CD8-positive, alpha-beta memory T cell (primary cell): ENCODE measurements at places on chromosomes 3 and 15. TPM values are rescaled to one million over a fixed set of nuclear protein-coding genes. Genes with fewer than 3 reads are reported as not detected.

DNA sequence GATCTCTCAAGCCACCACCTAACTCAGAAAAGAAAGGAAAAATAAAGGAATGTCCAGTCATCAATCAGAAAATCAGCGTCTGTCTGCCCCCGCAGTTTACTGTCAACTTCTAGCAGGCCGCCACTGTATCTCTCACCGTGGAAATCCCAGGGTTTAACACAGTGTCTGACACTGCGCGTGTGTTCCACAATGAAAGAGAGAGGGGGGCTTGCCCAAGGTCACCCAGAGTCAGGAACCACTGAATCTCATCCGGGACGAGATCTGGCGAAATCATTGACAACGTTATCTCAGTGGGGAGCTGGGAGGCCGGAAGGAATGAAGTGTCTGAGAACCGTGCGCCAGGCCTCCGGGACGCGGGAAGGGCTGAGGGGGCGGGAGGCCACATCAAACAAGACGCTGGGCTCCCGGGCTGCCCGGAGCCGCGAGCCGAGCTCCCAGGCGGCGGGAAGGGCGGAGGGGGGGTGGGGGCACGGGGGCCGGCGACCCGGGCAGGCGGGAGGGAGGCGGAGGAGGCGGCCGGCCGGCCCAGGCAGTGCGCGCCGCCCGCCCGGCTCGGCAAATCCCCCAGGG is 2.2 kb upstream of the HES1 start:
- H3K27ac ChIP-seq, result no peak overlapping the region
- peaks cover 32% of the 10 kb centered on the region for H3K4me1 ChIP-seq
- peak overlapping the region; percentile 16 for H3K4me3 ChIP-seq

- no peak overlapping the region for H3K4me3 ChIP-seq
- no peaks in the 10 kb centered on the region for H3K4me1 ChIP-seq
- no peaks in the 10 kb centered on the region for H3K36me3 ChIP-seq
- H3K27me3 ChIP-seq, result no peaks in the 10 kb centered on the region
Measured at GRCh38 chr3:194756460-194756779, 70.7 kb downstream of the FAM43A start.

DNA sequence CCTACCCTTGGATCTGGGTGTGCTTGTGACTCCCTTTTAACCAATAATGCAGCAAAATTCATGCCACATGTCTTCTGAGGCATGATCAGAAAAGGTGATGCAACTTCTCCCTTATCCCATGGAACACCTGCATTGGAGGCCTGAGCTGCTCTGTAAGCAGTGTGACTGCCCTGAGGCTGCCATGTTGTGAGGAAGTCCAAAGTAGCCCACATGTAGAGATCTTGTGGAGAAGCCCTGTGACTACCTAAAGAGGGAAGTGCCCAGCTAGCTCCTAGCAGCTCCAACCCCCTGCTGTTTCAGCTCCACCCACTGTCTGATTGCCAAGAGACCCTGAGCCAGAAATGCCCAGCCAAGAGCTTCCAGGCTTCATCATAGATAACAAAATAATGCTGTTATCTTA is 6.4 kb upstream of the NR1D2 start:
- no peaks in the 10 kb centered on the region for H3K27me3 ChIP-seq
- no peak for DNase-seq
- no peak overlapping the region for H3K4me3 ChIP-seq
- no peak overlapping the region for H3K27ac ChIP-seq

Gene CLDN16
- not detected for total RNA-seq

- peaks cover 4% of the 10 kb centered on the region for H3K36me3 ChIP-seq
- no peaks in the 10 kb centered on the region for H3K27me3 ChIP-seq
- peaks cover 42% of the 10 kb centered on the region for H3K4me1 ChIP-seq
- no peak for DNase-seq
- no peak overlapping the region for H3K4me3 ChIP-seq
Measured at GRCh38 chr3:15333956-15334263, 1.5 kb upstream of the SH3BP5 start.

GRCh38 chr3:72960812-72961518 is 35.6 kb upstream of the PPP4R2 start:
- no peak overlapping the region for H3K27ac ChIP-seq
- no peak overlapping the region for H3K4me3 ChIP-seq
- DNase-seq, result no peak
- no peaks in the 10 kb centered on the region for H3K27me3 ChIP-seq
- no peaks in the 10 kb centered on the region for H3K36me3 ChIP-seq

- no peak overlapping the region for H3K27ac ChIP-seq
- no peak overlapping the region for H3K4me3 ChIP-seq
- no peaks in the 10 kb centered on the region for H3K27me3 ChIP-seq
- no peaks in the 10 kb centered on the region for H3K4me1 ChIP-seq
- H3K36me3 ChIP-seq, result no peaks in the 10 kb centered on the region
Measured at GRCh38 chr3:113231827-113232253, 20.5 kb downstream of the BOC start.

DNA sequence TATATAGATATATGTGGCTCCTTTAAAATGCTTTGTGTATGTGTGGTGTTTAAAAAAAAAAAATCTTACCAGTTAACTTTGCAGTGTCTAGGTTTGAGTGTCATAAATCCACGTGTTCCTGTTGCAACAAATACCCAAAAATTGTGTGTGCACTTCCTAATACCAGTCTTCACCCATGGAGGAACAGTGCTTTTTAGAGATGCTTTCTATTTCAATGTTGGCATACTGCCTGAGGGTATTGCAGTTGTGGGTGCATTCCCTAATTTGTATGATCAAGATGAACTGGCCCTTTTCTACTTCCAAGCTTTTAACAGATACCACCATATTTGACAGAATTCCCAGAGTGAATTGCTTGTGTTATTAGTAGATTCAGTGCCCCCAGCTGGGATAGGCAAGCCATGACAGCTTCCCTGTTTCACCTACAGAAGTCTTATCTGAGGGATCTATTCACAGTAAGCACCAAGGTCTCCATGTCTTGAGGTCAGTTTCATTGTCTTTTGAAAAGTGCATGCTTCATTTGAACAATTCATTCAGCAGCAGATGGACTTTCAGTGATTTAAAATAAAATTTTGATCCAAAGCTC is 68.9 kb upstream of the GOLGA6B start:
- H3K4me3 ChIP-seq, result no peak overlapping the region
- DNase-seq, result no peak
- H3K27ac ChIP-seq, result no peak overlapping the region
- H3K36me3 ChIP-seq, result peaks cover 31% of the 10 kb centered on the region
- H3K27me3 ChIP-seq, result no peaks in the 10 kb centered on the region

DNA sequence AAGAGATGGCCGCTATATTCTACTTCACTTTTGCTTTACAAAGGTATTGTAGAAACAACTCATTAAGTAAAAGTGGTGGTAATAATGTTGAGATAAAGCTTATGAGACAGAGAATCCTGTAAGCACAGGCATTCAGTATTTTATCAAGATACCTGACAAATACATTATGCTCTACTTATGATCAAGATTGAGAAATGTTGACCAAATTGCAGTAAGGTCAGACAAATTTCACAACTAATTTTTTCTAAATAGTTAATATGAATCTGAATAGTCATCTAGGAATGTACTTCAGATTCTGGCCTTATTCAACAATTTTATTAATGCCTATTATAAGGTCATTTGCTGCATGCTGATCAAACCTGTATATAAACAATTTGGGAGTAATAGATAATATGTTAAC is 95.1 kb upstream of the MBNL1 start:
- no peaks in the 10 kb centered on the region for H3K27me3 ChIP-seq
- H3K4me3 ChIP-seq, result no peak overlapping the region
- DNase-seq, result no peak
- no peak overlapping the region for H3K27ac ChIP-seq
- no peaks in the 10 kb centered on the region for H3K36me3 ChIP-seq
- no peaks in the 10 kb centered on the region for H3K4me1 ChIP-seq

DNA sequence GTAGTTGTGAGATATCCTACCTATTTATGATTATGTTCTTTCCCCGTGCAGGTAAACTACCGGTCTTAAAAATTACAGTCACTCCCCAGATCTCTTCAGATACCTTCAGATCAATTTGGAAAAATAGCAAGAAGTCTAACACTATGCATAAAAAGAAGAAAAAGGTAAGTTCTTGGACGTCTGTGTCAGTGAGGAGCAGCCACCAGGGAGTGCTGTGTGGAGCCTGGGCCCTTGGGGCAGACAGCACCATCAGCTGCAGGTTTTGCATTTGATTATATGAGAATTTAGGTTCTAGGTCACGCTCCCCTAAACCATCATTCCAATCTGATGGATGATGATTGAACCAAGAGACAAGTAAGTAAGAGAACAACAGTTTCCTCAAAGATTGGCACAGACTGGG is 8.9 kb upstream of the RNF7 start:
- H3K4me3 ChIP-seq, result no peak overlapping the region
- no peaks in the 10 kb centered on the region for H3K4me1 ChIP-seq
- no peaks in the 10 kb centered on the region for H3K27me3 ChIP-seq
- no peaks in the 10 kb centered on the region for H3K36me3 ChIP-seq
- no peak for DNase-seq

DNA sequence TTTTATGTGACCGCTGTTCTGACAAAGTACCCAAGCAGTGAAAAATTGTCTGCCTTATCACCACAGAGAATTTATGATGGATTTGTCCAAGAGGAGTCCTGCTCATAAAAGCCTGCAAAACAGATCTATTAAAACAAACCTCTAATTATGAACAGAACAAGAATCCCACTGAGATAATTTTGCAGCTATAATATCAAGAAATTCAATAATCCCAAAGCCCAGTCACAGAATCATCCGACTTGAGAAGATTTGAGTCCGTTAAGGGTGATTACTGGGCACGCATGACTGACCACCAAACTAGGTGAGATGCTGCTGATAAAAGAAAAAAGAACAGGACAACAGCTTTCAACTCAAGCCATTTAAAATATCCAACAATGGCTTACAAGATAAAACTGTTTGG is 231.0 kb upstream of the WNT5A start:
- H3K36me3 ChIP-seq, result no peaks in the 10 kb centered on the region
- no peaks in the 10 kb centered on the region for H3K4me1 ChIP-seq
- DNase-seq, result no peak
- H3K27me3 ChIP-seq, result no peaks in the 10 kb centered on the region
- H3K4me3 ChIP-seq, result no peak overlapping the region

Gene CSPG4
- not detected for total RNA-seq

DNA sequence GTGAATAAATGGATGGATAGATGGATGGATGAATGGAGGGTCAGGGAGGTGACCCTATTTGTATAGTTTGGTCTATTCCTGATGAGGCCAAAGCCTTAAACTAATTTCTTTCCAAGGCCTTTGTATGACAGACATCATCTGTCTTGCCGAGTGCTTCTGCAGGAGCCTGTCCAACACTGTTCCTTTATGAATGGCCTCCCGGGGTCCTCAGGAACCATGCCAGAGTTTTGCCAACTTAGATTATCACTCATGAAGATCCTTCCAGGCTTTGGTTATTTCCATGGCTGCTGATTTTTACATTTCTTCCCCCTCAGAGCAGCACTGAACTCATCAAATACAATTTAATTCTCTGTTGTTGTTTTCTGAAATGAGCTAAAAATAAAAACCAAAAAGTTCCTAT is 133.0 kb upstream of the SOX2 start:
- no peak overlapping the region for H3K27ac ChIP-seq
- no peaks in the 10 kb centered on the region for H3K4me1 ChIP-seq
- no peaks in the 10 kb centered on the region for H3K36me3 ChIP-seq
- H3K4me3 ChIP-seq, result no peak overlapping the region
- no peak for DNase-seq
- H3K27me3 ChIP-seq, result no peaks in the 10 kb centered on the region

DNA sequence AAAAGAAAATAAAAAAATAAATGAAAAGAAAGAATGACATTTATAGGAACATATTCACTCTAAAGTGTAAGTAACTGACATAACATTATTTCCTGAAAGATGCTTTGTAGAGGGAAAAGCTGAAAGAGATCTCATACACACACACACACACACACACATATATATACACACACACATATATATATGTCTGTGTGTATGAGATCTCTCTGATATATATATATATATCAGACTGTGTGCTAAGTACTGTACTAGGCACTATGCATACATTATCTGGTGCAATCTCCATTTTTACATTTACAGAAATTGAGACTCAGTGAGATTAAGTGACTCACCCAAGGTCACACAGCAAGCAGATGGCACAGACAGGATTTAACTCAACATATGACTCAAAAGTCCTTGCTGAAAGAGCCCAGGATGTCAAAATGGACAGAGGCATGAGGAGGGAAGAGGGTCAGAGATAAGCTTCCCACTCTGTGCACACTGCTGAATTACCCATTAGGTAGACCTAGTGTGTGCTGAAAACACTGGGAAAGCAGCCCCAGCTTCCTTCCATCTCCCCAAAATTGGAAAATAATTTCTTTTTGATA is 15.0 kb downstream of the BHLHE40 start:
- H3K27me3 ChIP-seq, result no peaks in the 10 kb centered on the region
- H3K36me3 ChIP-seq, result no peaks in the 10 kb centered on the region
- peaks cover 3% of the 10 kb centered on the region for H3K4me1 ChIP-seq
- DNase-seq, result no peak
- H3K27ac ChIP-seq, result peak overlapping the region; percentile 87

DNA sequence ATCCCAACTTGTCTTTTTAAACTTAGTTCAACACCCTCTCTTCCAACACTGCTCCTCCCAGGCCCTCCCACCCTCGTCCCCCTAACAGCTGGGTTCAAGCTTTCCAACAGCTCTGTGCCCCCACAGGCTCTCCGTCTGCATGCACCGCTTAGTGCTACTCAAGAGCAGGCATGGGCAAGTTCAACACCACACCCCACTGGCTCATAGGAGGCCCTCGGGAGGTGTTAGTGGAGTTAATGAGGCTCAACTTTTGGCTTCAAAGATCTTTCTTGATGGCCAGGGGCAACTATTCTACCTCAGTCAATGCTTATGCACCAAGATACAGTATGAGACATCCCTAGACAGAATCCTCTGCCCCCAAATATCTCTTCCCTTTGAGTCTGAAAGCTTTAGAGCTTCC is 114.4 kb downstream of the ANP32A start:
- H3K27me3 ChIP-seq, result no peaks in the 10 kb centered on the region
- no peaks in the 10 kb centered on the region for H3K36me3 ChIP-seq
- no peak for DNase-seq
- H3K27ac ChIP-seq, result no peak overlapping the region
- H3K4me1 ChIP-seq, result no peaks in the 10 kb centered on the region
- H3K4me3 ChIP-seq, result no peak overlapping the region

Gene GATA2
- not detected for total RNA-seq

DNA sequence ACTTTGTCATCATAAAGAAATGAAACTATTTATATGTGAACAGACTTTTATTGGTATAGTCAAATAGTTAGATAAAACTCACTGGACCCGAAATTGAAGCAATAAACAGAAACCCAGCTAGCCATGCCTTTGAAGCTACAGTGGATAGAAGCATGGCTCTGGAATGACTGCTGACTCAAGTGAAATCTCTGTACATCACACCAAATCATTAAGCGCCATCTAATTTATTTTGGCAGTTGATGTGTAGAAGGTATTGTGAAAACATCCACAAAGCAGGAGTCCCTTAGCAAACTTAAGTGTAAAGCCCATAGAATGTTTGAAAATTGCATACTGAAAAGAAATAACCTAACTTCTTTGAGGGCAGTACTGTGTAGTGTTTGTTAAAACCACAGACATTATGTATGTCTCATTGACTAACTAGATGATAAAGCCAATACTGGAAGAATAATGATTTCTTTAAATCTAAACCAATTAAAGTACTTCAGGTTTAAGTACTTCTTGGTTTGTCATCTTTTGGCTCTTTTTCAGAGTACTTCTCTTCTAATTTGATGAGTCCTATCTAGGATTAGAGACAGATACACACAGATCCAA is 42.8 kb upstream of the FBXL22 start:
- H3K36me3 ChIP-seq, result peaks cover 16% of the 10 kb centered on the region
- no peak overlapping the region for H3K27ac ChIP-seq
- no peaks in the 10 kb centered on the region for H3K27me3 ChIP-seq
- no peak overlapping the region for H3K4me3 ChIP-seq
